T-helper 2 cell (primary cell): ENCODE measurements at places on chromosomes 13 and 19.
A peak's percentile ranks its signal among the peaks of the same experiment; 100 is the strongest.

DNA sequence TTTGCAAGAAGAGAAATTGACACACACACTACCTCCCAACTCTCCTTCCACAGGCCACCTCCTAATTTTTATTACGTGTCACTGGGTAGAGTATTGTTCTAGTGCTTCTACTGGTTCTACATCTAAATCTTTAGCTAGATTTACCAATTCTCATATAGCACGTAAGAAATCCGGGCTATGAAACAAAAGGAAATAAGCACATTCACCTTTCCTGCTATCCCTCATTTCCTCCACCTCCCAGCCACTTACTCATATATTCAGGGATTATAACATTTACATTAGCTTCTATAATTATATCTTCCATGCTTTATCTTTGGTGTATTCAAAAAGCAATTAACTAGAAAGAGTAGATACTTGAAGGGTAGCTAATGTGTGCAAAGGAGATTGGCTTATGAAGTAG lies 39.7 kb downstream of the USP12 start:
- no peak for DNase-seq

DNA sequence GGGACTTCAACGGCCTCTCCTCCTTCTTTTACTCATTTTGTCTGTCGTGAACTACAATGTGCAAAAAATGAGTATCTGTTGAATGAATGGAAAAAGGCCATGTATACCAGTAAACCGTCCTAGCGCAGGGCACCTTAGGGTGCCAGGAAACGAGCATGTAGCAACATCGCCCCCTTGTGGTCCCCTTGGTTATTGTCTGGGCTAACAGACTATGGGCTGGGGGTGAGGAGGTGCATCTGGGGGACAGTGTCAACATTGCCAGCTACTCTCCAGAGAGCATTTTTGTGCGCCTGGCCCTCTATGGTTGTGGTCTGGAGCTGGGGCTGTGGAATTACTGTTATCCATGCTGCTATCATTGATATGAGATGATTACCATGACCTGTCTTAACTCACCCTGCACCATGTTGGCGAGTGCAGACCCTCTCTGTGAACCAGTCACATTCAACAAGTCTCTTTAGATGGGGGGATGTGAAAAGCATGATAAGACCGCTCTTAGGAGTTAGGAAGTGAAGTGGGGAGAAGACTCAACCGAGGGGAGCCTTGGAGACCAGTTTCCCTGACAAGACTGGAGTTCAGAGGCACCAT lies 22.8 kb upstream of the SIGLEC11 start:
- peak; percentile 45 for DNase-seq

- no peak for DNase-seq
Observed at GRCh38 chr13:97223711-97224541, 1.8 kb downstream of the MBNL2 start.

GRCh38 chr13:111219280-111219679 lies 101.2 kb upstream of the TEX29 start:
- DNase-seq = no peak

DNA sequence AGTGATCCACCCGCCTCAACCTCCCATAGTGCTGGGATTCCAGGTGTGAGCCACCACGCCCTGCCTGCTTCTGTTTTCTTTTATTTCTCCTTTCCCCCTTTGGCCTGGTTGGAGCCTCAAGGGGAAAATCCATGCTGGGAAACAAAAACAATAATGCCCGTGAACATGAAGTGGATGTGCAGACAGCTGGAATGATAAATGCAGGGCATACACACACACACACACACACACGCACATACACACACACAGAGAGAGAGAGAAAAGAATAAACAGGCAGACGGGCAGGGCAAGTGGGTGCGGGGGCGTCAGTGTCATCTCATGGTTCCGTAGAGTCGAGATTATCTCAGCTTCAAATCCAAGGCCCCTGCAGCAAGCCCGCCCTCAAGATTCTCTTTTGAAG lies 4.4 kb upstream of the PLEKHF1 start:
- DNase-seq = no peak

DNA sequence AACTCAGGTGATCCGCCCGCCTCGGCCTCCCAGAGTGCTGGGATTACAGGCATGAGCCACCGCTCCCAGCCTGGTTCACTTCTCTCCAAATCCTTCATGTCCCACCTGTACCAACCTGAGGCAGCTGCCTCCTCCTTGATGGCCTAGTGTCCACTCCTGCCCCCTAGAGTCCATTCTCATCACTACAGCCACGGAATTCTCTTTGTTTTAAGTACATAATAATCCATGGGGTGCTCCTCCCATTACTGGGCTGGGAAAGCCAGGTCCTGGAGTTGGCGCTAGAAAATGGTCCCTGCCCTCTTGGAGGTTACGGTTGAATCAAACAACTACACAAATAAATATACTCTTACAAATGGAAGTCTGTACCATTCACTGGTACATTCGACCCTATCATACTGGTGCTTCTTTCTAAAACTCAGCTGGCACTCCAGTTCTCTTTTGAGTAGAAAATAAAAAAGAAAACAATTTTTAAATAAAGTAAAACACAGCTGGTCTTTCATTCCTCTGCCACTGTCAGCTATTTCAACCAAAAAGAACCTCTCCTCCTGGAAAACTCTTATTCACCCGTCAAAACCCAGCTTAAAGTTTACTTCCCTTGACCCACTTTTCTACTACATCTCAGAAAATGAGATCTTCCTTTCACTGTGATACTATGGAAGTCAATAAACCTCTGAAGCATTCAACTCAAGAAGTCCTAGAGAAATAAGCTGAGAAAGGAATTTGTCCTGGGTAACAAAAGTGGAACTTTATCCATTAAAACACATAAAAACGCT lies 22.4 kb upstream of the ARHGEF18 start:
- DNase-seq = no peak

DNA sequence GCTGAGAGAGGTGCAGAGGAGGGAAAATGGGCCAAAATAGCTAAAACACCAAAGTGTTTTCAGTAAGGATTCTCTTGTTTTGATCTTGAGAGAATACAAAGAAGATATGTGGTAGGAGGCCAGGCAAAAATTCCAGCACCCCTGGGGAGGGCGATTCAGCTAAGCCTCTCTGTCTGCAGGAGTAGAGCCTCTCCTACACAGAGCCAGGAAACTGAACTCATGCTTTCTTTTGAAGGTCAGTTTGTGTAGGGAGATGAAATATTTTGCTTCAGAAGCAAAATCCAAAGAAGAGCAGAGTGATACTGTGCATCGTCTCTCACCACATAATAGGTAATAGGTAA lies 565.0 kb downstream of the FGF9 start:
- DNase-seq = no peak

GRCh38 chr19:658916-659839 lies 3.8 kb downstream of the RNF126 start:
- peak; percentile 36 for DNase-seq

GRCh38 chr13:49086722-49087121 lies 111.0 kb downstream of the FNDC3A start:
- no peak for DNase-seq

- no peak for DNase-seq
Observed at GRCh38 chr13:93080587-93080986, 146.0 kb upstream of the GPC6 start.

DNA sequence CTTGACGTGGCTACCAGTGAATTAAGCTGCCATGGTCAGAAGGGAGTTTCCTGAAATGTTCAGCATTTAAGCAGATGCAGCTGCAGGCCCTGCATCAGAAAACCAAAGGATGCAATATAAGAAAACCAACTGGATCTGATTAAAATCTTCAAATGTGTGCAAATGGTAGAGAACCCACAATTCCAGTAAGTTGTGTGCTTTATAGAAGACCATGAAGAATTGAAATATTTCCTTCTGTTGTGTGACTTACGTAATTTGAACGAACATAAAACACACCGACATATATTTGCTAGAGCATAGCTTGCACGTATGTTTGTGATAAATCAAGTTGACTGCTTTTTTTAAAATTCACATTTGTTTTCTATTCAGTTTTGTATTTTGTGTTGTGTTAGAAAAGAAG lies 191.4 kb downstream of the COL4A1 start:
- no peak for DNase-seq

DNA sequence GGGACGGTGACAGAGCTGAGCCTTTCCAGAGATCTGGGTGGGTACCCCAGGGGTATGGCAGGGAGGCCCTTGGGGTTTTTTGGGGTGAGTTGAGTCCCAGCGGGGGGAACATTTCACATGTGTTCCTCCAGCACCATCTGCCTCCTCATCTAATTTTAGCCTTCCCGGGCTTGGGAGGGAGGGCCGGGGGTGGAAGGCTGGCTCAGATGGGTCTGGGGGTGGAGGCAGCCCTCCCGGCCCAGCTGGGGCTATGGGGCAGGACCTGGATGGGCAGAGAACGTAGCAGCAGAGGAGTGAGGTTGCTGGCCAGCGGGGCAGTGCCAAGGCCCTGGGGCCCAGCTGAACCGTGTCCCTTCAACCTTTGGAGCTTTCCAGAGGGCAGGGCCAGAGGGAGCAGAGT lies 23.5 kb downstream of the ADGRL1 start:
- DNase-seq = no peak

GRCh38 chr13:68851026-68851425 lies 1256.6 kb upstream of the ATXN8OS start:
- DNase-seq = no peak

GRCh38 chr19:10744253-10744798 lies 26.4 kb downstream of the DNM2 start:
- DNase-seq = no peak

GRCh38 chr13:73991384-73991783 lies 142.8 kb downstream of the KLF12 start:
- no peak for DNase-seq

DNA sequence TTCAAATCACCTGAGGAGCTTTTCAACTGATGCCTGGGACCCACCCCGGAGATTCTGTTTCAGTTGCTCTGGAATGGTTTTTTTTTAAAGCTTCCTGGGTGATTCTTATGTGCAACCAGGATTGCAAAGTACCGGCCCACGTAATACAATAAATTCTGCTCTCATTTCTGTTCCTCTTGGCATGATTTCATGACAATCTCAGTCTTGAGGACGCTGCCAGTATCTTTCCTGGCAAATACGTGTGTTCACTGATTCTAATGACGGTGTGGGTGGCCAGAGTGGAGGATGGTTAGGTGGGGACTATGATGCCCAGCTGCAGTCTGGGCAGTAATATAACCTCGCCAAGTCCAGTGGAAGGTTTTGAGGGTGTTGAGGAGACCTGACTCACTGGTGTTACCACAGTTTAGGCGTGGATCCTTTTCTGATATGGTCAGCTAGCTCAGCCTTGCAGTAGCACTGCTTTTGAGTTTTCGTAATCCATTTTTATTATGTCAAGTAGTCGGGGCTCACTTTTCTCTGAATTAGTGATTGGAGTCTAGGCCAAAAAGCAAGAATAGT lies 49.4 kb downstream of the FAM124A start:
- no peak for DNase-seq

- no peak for DNase-seq
Observed at GRCh38 chr13:38954844-38955243, 35.8 kb downstream of the STOML3 start.

DNA sequence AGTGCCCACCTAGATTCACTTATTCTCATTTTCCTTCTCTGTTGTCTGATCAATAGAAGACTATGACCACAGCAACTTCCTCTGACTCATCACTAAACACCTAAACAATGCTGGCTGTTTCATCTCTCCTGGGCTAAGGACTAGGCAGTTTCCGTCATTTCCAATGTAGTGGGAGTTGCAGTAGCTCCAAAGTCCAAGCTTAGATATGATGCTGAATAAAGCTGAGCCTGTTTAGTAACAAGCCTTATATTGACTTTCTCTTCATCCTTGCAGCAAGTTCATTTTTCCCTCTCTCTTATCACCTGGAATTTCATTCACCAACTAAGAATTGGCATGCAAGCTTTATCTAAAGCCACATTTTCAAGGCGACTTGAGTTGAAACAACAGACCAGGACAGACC lies 53.5 kb upstream of the PCDH9 start:
- DNase-seq = no peak

DNA sequence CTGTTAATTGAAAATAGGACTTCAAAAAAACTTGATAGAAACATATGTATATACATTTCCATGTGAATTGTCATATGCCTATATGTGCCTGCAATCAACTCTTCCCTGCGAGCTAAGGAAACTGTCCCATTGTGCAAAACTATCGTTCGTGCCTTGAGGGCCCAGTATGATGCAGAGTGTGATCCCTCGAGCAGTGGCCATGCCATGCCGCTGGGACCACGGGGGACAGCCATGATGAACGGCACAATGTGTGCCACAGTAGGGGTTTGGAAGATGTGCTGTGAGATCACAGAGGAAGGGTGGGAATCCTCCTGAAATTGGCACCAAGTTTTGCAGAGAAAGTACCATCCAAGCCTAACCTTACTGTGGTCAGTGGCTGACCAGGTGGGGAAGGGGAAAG lies 118.1 kb upstream of the SOX1 start:
- DNase-seq = no peak

DNA sequence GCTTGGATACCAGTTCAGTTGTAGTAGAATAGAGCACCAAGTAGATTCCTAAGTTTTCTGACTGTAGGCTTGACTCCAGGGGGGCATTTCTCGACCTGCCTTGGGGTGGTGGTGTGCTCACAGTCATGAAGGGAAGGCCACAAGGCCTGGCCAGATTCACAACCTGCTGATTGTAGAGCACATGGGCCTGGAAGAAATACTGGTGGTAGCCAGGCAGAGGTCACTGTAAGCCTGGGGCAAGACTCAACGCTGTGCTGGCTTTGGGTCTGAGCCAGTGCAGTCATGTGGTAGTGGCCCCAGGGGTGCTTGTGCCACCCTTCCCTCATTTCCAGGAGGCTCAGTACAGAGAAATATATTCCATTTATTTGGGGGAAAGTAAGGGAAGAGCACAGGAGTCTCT lies 832.3 kb upstream of the SLC10A2 start:
- no peak for DNase-seq

DNA sequence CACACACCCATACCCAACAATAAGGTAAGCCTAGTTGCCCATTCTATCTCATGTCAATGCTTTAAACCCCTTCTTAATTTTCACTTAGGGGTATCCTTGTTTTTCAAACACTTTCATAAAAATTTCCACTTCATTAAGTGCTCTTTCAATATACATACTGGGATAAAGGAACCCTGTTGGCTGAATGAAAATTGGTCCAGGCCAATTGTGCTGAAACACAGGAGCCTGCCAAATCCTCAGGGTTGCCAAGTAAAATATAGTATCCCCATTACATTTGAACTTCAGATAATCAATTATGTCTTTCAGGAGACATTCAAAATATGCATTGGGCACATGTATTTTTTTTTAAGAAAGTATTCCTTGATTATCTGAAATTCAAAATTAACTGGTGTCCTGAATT lies 1131.1 kb downstream of the SLITRK1 start:
- DNase-seq = no peak

- DNase-seq = no peak
Observed at GRCh38 chr19:33905473-33905936, 108.8 kb downstream of the KCTD15 start.
